ENCODE measurements at places on chromosomes 4 and X. TPM values are rescaled to one million over a fixed set of nuclear protein-coding genes. Genes with fewer than 3 reads are reported as not detected.

GRCh38 chr4:8852118-8852704, 19.4 kb downstream of the HMX1 start:
- no peak for DNase-seq

DNA sequence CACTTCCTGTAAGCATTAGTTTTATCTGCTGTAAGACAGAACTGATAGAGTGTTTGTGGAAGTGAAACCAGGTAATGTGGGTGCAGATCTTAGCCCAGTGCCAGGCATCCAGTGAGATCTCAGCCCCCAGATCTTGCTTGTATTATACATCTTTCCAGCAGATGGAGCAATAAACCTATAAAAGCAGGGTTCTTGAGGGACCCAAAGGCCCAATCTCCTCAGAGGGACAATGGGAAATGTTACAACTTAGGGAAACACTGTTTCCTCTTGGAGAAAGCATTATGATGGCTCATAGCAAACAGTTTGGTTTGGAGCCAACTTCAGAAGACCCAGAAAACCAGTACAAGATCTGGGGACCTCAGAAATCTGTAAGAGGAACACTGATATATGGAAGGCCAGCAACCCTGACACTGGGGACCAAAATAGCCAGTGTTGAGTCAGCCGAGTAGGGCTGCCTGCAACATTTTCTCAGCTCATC, 206.3 kb downstream of the SLC7A11 start:
- DNase-seq: peak; percentile 52

GRCh38 chrX:116232833-116233232, 62.3 kb downstream of the AGTR2 start:
- DNase-seq: no peak

ART3 gene
- polyA plus RNA-seq: 0.28 TPM

DNA sequence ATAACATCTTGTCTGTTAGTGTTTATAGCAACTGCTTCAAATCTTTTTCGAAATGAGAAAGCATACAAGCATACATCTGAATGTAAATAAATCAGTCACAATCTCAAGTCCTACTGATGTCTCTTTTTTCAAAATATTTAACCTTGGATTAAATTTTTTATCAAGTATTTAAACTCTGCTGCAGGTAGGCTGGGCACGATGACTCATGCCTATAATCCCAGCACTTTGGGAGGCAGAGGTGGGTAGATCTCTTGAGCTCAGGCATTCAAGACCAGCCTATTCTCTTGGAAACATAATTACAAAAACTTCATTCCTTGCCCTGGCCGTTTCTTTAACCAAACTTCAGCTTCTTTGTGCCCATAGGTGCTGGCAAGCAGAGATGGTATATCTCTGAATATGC, 540.3 kb upstream of the GALNT7 start:
- DNase-seq: no peak

- no peak for DNase-seq
Observed at GRCh38 chr4:73452953-73453700, 17.1 kb downstream of the AFP start.

GRCh38 chr4:183191630-183192029, 92.6 kb downstream of the WWC2 start:
- DNase-seq: no peak

DNA sequence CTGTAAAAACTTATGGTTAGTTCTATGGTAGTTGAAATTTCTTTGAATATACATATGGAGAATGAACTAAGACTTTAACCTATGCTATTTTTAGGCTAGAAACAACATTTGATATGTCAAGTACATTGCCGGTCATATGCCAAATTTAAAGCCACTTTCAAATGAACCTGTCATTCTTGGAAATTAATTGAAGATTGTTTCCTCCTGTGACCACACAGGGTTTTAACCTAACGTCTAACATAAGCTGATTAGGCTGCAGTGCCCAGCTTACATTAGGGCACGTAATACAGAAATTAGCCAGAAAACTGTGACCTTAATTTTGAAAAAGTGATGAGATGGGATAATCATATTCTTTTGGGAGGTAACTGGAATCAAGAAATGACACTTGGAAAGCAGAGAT, 645.9 kb downstream of the FSTL5 start:
- DNase-seq: no peak

DNA sequence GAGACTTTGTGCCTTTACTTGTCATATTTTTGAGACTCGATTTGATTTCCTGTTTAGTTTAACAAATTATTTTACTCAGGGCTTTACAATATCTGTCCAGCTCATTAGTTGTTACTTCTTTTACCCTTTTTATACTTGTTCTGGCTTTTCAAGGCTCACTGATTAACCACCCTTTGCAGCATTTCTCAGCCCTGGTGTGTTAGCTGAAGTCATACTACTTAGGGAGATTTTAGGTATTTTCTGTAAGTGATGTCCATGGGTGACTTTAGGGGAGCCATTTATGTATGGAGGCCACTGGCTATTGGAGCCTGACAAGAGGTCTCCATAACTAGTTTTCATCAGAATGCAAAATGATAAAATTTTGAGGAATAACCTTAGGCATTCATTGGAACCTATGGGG, 147.2 kb downstream of the RPA4 start:
- no peak for DNase-seq

GRCh38 chrX:41288641-41289040, 45.3 kb upstream of the DDX3X start:
- DNase-seq: no peak

GRCh38 chr4:38149997-38150671, 189.9 kb downstream of the PTTG2 start:
- no peak for DNase-seq

All from right renal cortex interstitium (tissue), 3 donors.